Activated CD8-positive, alpha-beta T cell treated with anti-CD3 and anti-CD28 coated beads for 36 hours (primary cell): ENCODE measurements at places on chromosomes 7 and 10. TPM values are rescaled to one million over a fixed set of nuclear protein-coding genes. Genes with fewer than 3 reads are reported as not detected.

DNA sequence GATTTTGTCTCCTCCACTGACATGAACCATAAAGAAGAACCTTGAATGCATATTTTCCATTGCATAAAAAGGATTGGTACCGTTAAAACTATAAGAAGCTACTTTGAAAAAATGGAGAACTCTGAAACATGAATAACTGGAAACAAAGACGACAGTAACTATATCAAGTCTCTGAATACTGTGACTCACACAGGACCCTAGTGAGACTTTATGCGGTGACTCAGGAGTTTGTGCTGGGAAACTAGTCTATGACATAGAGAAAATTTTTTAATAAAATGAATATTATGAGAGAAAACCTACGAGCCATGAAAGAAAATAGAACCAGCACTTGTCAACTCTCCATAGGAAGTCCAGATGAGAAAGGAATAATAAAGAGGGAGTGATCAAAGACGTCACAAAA lies 339.9 kb upstream of the ADARB2 start:
- DNase-seq, result no peak

- DNase-seq, result no peak
Measured at GRCh38 chr7:157688533-157689268, 351.9 kb downstream of the DNAJB6 start.

DNA sequence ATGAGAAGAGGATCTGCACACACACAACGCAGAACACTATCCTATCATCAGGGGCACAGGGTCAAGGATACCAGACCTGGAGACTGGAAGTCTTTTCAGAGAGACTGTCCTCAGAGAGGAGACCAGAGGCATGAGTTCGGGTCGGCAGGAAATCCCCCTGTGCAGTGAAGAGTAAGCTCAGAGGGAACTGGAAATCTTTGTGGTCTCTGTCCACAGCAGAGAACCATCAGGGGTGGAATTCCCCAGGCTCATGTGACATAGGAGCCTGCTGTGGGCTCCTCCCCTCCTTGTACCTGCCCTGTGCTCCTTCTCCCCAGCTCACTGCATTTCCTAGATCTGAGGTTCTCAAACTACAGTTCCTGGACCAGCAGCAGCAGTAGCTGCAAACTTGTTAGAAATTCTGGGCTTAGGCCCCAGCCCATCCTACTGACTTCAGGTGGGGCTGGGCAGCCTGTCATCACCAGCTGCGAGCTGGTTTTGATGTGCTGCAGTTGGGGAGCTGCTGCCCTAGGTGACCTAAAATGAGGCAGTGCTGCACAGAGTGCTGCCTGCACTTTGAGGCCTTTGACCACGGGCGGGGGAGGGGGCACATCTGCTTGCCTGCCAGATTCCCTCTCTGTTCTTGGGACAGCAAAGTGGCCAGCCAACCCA lies 2.4 kb downstream of the ZMIZ2 start:
- peak; percentile 74 for DNase-seq

- no peak for DNase-seq
Measured at GRCh38 chr7:112086496-112087254, 119.5 kb downstream of the DOCK4 start.

DNA sequence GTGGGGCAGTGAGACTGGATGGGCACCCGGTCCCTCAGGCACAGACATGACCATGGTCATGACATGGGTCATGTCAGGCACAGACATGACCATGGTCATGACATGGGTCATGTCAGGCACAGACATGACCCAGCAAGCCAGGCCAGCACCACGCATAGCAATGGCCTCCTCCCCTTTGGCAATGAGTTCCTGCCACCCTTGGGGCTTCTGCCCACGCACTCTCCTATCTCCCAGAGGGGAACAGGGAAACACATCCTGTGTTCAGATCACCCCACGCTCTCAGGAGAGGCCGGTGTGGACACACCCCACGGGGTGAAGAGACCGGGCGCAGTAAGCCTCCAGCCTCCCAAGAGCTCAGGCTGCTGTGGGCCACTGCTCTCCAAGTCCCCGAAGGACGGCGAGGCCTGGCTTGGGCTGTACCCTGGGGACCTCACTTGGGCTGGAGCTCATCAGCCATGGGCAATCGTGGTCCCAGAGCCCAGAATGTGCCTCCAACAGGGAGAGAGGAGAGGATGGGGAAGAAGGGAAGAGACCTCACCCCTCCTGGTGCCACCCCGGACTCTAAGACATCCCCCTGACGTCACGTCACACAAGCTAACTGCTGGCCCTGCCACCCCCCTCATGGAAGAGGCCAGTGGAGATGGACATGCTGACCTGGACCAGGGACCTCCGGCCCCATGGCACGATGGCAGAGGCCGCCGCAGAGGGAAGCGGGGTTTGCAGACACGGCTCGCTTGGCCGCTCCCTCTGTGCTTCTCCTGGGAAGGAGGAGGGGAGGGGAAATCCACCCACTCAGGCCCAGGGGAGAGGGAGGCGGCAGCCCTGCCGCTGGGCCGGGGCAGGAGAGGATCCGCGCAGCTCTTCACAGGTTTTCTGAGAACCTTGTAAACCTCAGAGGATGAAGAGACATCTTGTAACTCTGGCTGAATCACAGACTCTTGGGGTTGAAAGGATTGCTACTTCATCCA lies 269.6 kb downstream of the ELFN1 start:
- peak; percentile 39 for DNase-seq

Gene SUPV3L1
- 42.7 TPM for total RNA-seq

Gene ARL5B
- 12.7 TPM for total RNA-seq

Gene CLCN1
- not detected for total RNA-seq
